ENCODE measurements at places on chromosomes 1 and 21. TPM values are rescaled to one million over a fixed set of nuclear protein-coding genes. Genes with fewer than 3 reads are reported as not detected.

GRCh38 chr1:97365026-97365425 lies 555.8 kb downstream of the DPYD start:
- no peaks in the 10 kb centered on the region for H3K27me3 ChIP-seq
- H3K27ac ChIP-seq, result no peak overlapping the region
- peaks cover 4% of the 10 kb centered on the region for H3K36me3 ChIP-seq

GRCh38 chr1:201721082-201722049 lies 107.6 kb upstream of the IPO9 start:
- H3K4me3 ChIP-seq, result no peak overlapping the region
- no peak for DNase-seq
- H3K4me1 ChIP-seq, result peaks cover 32% of the 10 kb centered on the region

CFAP107 gene
- 6.2 TPM for total RNA-seq

RCC2 gene
- 48.2 TPM for total RNA-seq

- H3K4me1 ChIP-seq, result peaks cover 40% of the 10 kb centered on the region
- DNase-seq, result peak; percentile 94
- no peaks in the 10 kb centered on the region for H3K36me3 ChIP-seq
- H3K27me3 ChIP-seq, result no peaks in the 10 kb centered on the region
- peak within 1 kb of the TSS; percentile 76 for H3K4me3 ChIP-seq
- H3K27ac ChIP-seq, result peak within 1 kb of the TSS; percentile 98
Measured at GRCh38 chr1:35557118-35557610, at the start of gene KIAA0319L. TSS of gene KIAA0319L (minus strand) at chr1:35557403. CDS start at chr1:35554491, 2,912 bp downstream.

GRCh38 chr21:36728371-36729111 lies 29.6 kb downstream of the SIM2 start:
- DNase-seq, result no peak
- H3K27me3 ChIP-seq, result no peaks in the 10 kb centered on the region
- H3K4me1 ChIP-seq, result no peaks in the 10 kb centered on the region
- no peak overlapping the region for H3K4me3 ChIP-seq

GRCh38 chr1:245715970-245716369 lies 561.2 kb downstream of the KIF26B start:
- H3K27me3 ChIP-seq, result no peaks in the 10 kb centered on the region

DNA sequence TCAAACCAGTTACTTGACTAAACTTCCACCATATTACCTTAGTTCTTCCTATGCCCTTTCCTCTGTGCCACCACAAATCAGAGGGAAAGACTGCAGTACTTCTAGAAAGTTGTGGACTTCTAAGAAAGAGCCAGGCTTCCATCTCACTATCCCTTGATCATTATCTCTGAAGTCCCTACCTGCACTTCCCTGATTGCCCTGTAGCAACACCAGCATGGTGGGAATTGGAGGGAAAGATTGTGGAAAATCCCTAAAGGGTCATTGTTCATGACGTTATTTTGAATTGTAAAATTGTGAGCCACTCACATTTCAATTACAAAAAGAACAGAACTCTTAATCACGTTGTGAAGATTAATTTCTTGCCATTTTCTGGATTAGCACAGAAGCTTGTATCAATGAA lies 23.4 kb upstream of the KIAA1614 start:
- no peaks in the 10 kb centered on the region for H3K4me1 ChIP-seq
- no peaks in the 10 kb centered on the region for H3K27me3 ChIP-seq
- H3K27ac ChIP-seq, result no peak overlapping the region
- H3K4me3 ChIP-seq, result no peak overlapping the region

DNA sequence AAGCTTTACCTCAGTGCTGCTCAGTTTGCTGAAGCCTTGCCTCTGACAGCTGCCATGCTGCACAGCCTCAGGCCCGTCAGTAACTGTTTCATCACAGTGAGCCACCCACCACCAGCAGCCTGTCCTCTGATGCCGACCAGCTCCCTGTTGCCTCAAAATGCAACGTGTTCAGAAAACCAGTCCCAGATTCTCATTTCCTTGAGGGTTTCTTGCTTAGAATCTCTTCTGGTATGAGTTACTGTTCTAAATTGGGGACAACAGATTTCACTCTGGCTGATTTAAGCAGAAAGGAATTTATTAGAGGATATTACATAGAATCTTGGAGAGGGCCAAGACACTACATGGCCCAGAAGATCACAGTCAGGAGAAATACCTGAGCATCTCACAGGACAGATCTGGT lies 11.0 kb downstream of the UBL4B start:
- no peak overlapping the region for H3K4me3 ChIP-seq
- no peaks in the 10 kb centered on the region for H3K27me3 ChIP-seq
- H3K36me3 ChIP-seq, result no peaks in the 10 kb centered on the region
- no peak overlapping the region for H3K27ac ChIP-seq
- no peaks in the 10 kb centered on the region for H3K4me1 ChIP-seq

MTMR11 gene
- total RNA-seq, result 18.9 TPM

- no peak overlapping the region for H3K27ac ChIP-seq
- H3K4me1 ChIP-seq, result peaks cover 58% of the 10 kb centered on the region
- no peak overlapping the region for H3K4me3 ChIP-seq
- peaks cover 71% of the 10 kb centered on the region for H3K27me3 ChIP-seq
- peak; percentile 89 for DNase-seq
Measured at GRCh38 chr1:6423321-6423999, 1.1 kb upstream of the ESPN start.

- no peaks in the 10 kb centered on the region for H3K4me1 ChIP-seq
- H3K27ac ChIP-seq, result no peak overlapping the region
- H3K27me3 ChIP-seq, result no peaks in the 10 kb centered on the region
- H3K36me3 ChIP-seq, result no peaks in the 10 kb centered on the region
- no peak for DNase-seq
- no peak overlapping the region for H3K4me3 ChIP-seq
Measured at GRCh38 chr1:194227161-194227560, 1040.7 kb upstream of the B3GALT2 start.

- no peak overlapping the region for H3K4me3 ChIP-seq
- no peak for DNase-seq
- no peak overlapping the region for H3K27ac ChIP-seq
Measured at GRCh38 chr1:71853360-71853759, 429.0 kb downstream of the NEGR1 start.

FAM163A gene
- not detected for total RNA-seq

GRCh38 chr21:27802816-27803475 lies 836.1 kb upstream of the ADAMTS5 start:
- no peak overlapping the region for H3K27ac ChIP-seq
- DNase-seq, result no peak
- no peak overlapping the region for H3K4me3 ChIP-seq
- no peaks in the 10 kb centered on the region for H3K27me3 ChIP-seq
- H3K4me1 ChIP-seq, result no peaks in the 10 kb centered on the region

GRCh38 chr1:37035796-37036666 lies 1.7 kb upstream of the GRIK3 start:
- no peak overlapping the region for H3K27ac ChIP-seq
- no peak overlapping the region for H3K4me3 ChIP-seq
- DNase-seq, result no peak

DNA sequence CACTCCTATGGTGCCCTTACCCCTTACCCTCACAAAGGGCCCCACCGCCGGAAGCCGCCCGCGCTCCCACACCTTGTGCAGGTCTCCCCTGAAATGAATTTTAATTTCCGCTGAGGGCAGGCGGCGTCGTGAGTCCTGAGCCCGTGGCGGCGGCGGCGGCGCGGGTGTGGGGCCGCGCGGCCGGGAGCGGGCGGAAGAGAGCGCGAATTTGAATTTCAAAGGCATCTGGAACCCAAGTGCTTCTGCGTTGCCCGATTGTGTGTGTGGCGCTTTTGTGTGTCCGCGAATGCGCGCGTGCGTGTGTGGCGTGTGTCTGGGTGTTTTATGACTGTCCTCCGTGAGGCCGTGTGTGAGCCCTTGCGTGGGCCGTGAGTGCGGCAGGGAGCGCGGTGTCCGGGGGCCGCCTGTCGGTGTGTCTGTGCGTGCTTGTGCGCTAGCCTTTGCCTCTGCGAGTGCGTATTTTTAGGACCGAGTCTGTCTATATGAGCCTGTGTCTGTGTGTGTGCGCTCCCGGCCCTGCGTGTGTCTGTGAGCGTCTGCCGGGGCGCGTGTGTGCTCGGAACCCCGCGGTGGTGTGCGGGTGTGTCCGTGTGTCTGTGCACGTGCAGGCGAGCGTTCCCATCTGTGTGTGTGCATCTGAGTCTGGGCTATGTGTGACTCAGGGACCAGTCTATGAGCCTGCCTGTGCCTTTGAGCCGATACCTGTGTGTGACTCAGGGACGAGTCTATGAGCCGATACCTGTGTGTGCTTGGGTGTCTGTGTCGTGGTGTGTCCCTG lies 7.9 kb upstream of the ADGRB2 start:
- H3K27me3 ChIP-seq, result peaks cover 16% of the 10 kb centered on the region
- no peak overlapping the region for H3K4me3 ChIP-seq
- H3K4me1 ChIP-seq, result peaks cover 14% of the 10 kb centered on the region
- no peak overlapping the region for H3K27ac ChIP-seq

Data from upper lobe of left lung (tissue), 6 donors.